ENCODE measurements at places on chromosomes 1 and 21.

DNA sequence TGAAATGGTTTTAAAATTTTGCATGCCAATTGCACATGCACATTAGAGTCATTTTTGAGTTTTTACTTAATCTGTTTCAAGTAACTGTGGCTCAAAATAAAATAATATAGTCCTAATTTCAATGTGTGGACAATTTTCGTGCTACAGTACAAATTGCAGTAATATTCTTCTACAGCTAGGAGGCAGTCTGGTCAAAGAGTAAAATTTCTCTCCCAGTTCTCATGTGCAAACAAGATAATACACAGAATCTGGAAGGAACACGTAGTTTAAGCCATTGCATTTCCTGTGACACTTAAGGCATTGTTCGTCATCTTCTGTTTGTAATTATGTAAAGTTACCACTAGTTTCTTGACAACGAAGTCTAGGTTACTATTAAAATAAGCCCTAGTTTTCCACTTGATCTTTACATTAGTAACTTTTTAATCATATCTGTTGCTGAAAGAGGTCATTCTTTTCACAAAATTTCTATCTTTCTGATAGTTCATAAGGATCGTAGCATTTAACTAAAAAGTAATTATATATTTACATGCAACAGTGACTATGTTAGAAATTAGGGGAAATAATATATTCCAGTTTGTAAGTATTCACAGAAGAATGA, 28.9 kb downstream of the ODR4 start:
- DNase-seq: peak; percentile 17

- DNase-seq: no peak
Observed at GRCh38 chr1:227748496-227749182, 13.4 kb downstream of the SNAP47 start.

DNA sequence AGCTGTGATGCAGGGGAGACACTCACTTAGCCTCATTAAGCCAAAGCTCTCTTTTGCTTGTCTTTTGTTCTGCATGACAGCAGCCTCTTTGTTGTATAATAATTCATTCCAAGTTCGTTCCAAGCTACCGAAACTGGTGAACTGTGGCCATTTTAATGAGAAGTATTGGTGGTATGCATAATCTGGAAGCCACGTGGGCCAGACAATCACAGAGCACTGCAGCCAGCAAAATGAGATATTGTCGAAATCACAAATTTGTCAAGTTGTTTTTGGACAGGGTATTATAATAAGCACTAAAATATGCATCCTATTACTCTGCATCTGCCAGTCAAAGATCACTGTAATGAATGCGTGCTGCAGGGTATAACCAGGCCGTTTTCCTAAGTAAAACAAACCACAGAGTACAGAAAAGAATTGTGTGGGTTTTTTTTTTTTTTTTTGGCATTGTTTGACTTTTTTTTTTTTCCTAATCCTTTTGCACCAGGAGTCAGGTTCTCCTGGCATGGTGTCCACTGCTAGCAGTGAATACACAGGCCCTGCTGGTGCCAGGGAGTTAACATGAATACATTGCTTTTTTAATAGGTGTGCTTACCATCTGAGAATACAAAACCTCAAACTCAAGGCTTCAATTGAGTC, 423.9 kb downstream of the PTBP2 start:
- peak; percentile 40 for DNase-seq

DNA sequence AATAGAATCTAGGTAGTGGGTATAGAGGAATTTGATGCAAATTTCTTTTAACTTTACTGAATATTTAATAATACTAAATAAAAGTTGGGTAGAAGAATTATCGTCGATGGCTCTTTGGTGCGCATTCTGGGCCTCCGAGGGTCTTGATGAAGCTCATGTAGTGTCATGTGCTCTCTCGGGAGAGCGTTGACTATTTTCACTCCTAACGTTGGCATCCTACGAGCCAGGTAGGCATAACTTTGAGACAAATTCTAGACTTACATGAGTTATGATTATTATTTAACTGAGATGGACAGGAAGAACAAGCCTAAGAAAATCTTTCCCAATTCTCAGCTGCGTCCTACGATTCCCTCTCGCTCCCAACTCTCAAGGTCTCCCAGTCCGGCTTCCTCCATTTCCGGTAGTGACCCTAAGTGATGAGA, 550 bp upstream of the PCAT6 start:
- DNase-seq: no peak

DNA sequence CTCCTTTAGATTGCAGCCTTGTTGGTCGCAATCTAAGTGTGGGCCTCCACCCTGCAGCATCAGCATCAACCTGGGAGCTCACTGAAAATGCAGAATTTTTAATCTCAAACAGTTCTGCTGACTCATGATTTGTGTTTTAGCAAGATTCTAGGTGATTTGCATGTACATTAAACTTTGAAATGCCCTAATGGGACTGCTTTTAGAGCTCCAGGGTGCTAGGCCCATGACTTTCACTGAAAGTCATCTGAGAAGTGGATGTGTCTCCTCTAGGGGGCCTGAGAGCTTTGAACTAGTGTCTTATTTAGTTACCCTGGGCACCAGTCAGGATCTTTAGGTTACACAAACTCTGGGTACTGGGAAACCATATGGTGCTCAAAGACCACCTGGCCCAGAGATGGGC, 9.0 kb downstream of the TRIM67 start:
- DNase-seq: no peak

- no peak for DNase-seq
Observed at GRCh38 chr1:91499904-91500755, 521 bp upstream of the CDC7 start.

- DNase-seq: no peak
Observed at GRCh38 chr1:907611-908451, 15.9 kb upstream of the SAMD11 start.

GRCh38 chr1:176638713-176639526, 175.9 kb downstream of the PAPPA2 start:
- no peak for DNase-seq

- DNase-seq: no peak
Observed at GRCh38 chr1:153607381-153607780, 5.6 kb downstream of the S100A16 start.

- no peak for DNase-seq
Observed at GRCh38 chr21:17622018-17622417, 9.3 kb upstream of the BTG3 start.

GRCh38 chr1:34511802-34512201, 243.0 kb upstream of the GJB5 start:
- no peak for DNase-seq

GRCh38 chr1:20884513-20884912, 97.4 kb upstream of the HP1BP3 start:
- DNase-seq: no peak

- no peak for DNase-seq
Observed at GRCh38 chr1:171582589-171582988, 39.5 kb upstream of the MYOCOS start.

- DNase-seq: no peak
Observed at GRCh38 chr1:149932474-149932873, 4.2 kb downstream of the MTMR11 start.

- no peak for DNase-seq
Observed at GRCh38 chr1:247998811-247999210, 14.6 kb upstream of the OR2L5 start.
